ENCODE measurements at places on chromosomes 5 and 9.
A peak's percentile ranks its signal among the peaks of the same experiment; 100 is the strongest.

GRCh38 chr5:61575103-61575502 is 243.0 kb downstream of the ZSWIM6 start:
- DNase-seq, result no peak

GRCh38 chr9:129748249-129748648 is 4.6 kb downstream of the PTGES start:
- DNase-seq, result no peak

- DNase-seq, result no peak
These were observed 179.2 kb downstream of the MACROH2A1 start for GRCh38 chr5:135219868-135220267.

GRCh38 chr9:131111854-131112311 is 13.5 kb upstream of the NUP214 start:
- no peak for DNase-seq

DNA sequence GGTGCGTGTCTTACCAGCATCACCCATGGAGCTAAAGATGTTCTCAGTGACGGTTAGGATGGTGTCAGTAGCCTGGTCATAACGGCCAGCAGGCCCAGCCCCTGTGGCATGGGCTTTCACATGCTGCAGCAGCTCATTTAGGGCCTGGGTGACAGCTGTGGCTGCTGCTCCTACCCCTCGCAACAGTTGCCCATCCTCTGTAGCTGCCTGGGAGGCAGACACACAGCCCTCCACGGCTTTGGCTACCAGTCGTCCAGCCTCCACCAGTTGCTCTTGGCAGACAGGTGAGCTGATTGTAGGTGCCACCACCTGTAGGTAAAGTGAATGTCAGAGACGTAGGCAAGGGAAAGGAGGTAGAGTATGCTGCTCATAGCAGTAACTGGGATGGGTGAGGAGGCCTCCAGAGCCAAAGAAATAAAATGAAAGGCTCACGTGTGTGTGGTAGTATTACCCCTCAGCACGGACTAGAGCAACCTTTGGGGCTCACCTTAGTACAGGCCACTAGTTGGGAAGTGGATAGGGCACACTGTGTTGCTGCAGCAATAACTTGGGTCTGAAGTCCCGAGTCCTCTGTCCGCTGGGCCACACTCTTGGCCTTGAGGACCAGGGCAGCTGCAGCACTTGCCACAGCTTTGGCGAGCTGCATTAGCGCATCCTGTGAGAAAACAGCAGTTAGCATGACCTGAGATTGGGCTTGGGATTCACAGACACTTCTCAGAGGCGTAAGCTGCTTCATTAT is 14.7 kb downstream of the TLN1 start:
- no peak for DNase-seq

DNA sequence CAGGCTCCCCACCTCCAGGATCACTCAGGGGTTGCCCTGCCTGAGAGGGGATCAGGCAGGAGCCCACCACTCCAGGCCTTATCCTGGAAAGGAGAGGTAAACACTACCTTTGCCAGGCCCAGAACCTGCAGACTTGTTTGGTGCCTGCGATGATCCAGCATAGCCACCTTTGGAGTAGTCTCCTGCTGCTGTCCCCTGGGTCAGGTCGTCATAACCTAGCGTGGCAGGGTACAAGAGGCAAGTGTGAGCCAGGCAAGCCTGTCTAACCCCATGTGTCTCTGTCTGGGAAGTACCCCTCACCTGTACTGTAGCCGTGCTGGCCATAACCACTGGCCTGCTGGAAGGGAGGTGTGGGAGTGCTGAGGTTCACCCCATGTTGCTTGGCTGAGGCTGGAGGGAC is 106.1 kb downstream of the UBE2R2 start:
- no peak for DNase-seq

- no peak for DNase-seq
These were observed 66.6 kb upstream of the NR3C1 start for GRCh38 chr5:143470120-143470519.

GRCh38 chr9:8188723-8189407 is 389.3 kb upstream of the DMAC1 start:
- DNase-seq, result no peak

- no peak for DNase-seq
These were observed 83.4 kb downstream of the LPAR1 start for GRCh38 chr9:110954822-110955291.

DNA sequence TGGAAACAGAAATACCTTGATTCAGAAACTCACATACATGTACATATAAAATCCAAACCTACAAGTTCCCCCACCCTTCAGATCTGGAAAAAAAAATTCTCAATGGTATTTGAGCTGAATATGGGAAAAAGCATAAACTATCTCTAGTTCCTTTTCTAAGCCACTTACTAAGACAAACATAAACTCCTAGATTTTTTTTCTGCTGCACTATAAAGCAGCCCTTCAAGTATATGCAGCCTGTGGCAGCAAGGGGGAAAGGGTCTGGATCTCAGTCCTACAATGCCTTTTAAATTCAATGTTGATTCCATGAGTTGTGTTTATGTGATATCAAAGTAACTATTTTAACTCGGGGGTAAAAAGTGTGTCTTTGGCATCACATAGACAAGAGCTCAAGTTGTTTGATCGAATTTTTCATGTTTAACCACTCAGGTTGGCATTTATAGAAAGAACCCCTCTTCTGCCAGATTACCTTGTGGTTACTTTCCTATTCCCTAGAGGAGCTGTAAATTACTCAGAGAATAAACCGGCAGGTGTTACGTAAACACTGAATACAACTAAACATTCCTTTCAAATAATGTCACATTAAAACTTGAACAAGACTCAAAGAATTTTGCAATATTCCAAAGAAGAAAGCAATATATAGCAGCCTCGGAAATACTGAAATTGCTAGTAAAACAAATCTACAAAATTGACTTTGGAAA is 91.8 kb upstream of the FER start:
- DNase-seq, result no peak

- no peak for DNase-seq
These were observed 159.1 kb downstream of the YIPF5 start for GRCh38 chr5:144011388-144011787.

- no peak for DNase-seq
These were observed 247.5 kb downstream of the TMEM161B start for GRCh38 chr5:88021141-88021540.

DNA sequence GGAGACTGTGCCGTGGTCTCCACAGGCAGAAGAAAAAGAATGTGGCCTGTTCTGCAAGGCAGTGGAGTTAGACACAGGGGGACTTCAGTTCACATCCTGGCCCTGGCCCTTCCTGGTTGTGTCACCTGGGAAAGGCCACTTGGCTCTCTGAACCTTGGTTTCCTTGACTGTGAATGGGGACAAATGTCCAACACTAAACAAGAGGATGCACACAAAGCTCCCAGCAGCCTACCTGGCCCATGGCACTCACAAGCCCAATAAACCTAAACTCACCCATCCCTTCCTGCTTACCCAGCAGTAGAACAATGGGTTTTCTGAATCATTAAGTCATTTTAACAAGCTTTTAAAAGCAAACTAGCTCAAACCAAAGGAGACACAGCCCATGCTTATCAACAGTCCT is 103.9 kb downstream of the FRMD3 start:
- no peak for DNase-seq

DNA sequence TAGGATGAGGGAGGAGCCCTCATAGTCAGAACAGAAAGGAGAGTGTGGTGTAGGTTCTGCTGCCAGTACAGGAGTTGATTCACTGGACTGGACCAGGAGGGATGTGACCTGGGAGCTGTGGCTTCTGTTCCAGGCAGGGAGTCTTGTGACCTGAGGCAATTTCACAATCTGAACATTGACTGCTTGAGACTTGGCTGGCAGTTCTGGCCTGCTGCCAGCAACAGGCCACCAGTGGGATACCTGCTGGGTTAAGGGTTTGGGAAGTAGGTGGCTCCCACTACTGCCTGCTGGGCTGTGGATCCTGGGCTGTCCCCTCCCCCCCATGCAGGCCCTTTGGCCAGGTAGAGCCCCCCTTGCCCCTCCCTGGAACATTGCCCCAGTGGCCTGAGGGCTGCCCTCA is 268.6 kb upstream of the ARRDC3 start:
- DNase-seq, result no peak

DNA sequence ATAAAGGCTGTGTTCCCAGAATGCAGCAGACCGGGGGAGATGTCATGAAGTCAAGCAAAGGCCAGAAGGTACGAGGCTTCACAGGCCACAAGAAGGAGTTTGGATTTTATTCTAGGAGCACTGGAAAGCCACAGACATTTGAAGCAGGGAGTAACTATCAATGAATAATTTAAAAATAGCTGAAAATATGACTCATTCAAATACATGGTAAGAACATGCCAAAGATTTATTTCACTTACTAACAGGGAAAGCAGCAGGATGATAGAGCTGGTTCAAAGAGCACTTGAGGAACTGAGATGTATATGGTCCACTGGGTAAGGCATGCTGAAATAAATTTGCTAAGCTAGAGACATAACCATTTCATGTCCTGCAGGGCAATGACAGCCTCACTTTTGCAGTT is 53.2 kb downstream of the MSX2 start:
- DNase-seq, result no peak

DNA sequence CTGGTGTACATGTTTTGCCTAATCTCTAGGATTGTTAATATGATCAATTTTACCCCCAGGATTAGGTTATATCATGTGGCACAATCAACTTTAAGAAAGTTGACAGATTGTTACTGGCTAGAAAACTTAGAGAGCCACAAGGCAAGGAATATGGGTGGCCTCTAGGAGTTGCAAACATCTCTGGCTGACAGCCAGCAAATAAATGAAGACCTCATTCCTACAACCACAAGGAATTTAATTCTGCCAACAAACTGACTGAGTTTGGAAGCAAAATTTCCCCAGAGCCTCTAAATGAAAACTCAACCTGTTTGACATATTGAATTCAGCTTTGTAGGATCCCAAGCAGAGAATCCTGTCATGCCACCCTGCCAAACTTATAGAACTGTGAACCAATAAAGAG is 196.4 kb upstream of the PTGER4 start:
- no peak for DNase-seq

- no peak for DNase-seq
These were observed 17.8 kb upstream of the ZNF622 start for GRCh38 chr5:16483361-16483760.

GRCh38 chr9:529731-530130 is 311.8 kb upstream of the DMRT1 start:
- no peak for DNase-seq

- peak; percentile 100 for DNase-seq
These were observed 29.3 kb upstream of the UBE2QL1 start for GRCh38 chr5:6419340-6419852.

DNA sequence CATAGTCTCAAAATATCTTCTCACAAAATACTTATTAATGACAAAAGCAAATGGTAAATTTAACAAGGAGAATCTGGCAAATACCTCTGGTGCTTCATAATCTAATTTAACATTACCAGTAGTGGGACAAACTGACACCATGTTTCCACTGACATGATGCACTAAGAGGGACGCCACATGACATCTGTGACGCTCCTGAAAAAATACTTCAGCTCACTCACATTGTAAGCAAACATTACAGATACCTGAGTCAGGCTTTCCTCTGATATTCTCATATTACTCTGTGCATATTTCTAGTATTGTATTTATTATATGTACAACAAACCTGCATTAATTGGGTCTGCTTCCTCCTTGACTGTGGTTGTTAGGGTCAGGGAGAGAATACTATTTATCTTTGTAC is 56.7 kb upstream of the OSMR start:
- no peak for DNase-seq

Measured in NCI-H1417 (cell line).